GM19239 (cell line): ENCODE measurements at places on chromosomes 16 and 17.

DNA sequence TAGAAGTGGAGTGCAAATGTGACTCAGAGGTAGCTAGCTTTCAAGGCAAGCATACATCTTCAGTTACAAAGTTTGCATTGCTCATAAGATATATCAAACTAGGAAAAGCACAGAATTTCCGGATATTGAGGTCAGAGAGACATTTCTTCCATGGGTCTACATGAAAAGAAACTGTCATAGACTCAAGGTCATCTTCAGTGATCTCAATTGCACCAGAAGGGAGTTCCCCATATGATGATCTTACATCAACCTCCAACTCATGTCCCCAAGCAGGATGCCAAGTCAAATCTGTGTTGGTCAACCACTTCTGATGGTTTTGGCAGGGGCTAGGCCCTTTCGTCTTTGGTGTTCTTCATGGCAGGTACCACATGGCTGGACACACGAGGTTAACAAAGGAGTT, 459.9 kb upstream of the MAF start:
- no peak for DNase-seq

GRCh38 chr16:53297477-53297876, 136.8 kb upstream of the RBL2 start:
- no peak for DNase-seq

- DNase-seq: no peak
These were observed 29.7 kb downstream of the ARL4D start for GRCh38 chr17:43428524-43428923.

DNA sequence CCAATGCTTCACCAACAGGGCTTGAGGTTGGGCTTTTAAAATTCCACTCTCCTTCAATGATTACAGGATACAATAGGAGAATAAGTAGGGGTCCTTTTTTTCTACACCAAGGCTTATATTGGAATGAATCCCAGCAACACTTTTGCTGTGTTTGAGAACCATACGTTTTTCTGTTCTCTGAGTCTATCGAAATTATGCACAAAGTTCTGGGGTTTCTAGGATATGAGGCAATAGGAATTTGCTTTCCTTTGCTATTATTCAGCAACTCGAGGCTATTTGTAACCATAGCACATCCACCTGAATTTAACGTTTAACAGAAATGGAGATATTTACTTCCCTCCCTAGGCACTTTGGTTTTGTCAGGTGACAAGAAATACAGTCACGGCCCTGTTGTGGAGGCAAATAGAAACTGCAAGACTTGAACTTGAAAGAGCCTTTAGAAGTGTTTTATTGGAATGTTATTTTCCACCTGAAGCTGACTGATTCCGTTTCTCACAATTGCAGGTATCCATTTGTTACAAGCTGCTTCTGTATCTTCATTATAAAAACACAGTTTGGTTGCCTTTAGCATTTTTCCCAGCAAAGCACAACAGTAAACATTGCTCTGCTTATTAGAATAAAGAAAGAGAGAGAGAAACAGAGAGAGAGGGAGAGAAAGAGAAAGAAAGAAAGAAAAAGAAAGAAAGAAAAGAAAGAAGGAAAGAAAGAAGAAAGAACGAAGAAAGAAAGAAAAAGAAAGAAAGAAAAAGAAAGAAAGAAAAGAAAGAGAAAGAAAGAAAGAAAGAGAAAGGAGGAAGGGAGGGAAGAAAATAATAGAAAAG, 109.6 kb downstream of the HS3ST3A1 start:
- DNase-seq: no peak

- no peak for DNase-seq
These were observed 45.0 kb upstream of the SMURF2 start for GRCh38 chr17:64707050-64707591.

GRCh38 chr17:28940142-28940541, 11.2 kb downstream of the PHF12 start:
- DNase-seq: no peak

DNA sequence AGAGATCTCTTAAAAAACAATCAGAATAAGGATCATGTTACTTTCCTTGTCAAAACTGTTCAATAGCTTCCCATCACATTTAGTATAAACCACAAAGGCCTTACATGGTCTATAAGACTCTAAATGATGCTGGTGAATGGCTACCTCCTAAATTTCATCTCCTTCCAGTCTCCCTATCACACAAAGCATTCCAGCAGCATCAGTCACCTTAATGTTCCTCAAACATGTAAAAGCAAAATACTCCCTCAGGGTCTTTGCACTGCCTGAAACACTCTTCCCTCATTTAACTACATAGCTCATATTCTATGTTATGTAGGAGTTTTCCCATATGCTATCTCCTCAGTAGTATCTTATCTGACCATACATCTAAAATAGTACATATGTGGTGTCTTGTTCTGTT, 53.5 kb upstream of the INTS2 start:
- no peak for DNase-seq

DNA sequence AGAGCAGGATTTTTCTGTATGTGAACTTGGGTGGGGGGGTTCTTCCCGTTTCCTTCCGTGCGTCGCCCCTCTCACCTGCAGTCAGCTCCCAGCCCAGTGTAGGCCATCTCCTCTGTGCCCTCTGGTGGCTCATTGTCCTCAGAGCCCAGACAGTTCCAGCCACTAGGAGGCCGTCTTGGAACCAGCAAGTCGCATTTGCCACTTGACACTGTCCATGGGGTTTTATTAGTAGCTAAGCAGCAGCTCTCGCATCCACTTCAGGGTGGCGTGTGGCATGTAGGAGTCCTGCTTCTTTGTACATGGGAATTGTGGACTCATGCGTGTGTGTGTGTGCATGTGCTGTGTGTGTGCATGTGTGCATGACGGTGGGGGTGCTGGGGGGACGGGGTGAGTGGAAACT, 74.0 kb downstream of the SEC14L1 start:
- no peak for DNase-seq

DNA sequence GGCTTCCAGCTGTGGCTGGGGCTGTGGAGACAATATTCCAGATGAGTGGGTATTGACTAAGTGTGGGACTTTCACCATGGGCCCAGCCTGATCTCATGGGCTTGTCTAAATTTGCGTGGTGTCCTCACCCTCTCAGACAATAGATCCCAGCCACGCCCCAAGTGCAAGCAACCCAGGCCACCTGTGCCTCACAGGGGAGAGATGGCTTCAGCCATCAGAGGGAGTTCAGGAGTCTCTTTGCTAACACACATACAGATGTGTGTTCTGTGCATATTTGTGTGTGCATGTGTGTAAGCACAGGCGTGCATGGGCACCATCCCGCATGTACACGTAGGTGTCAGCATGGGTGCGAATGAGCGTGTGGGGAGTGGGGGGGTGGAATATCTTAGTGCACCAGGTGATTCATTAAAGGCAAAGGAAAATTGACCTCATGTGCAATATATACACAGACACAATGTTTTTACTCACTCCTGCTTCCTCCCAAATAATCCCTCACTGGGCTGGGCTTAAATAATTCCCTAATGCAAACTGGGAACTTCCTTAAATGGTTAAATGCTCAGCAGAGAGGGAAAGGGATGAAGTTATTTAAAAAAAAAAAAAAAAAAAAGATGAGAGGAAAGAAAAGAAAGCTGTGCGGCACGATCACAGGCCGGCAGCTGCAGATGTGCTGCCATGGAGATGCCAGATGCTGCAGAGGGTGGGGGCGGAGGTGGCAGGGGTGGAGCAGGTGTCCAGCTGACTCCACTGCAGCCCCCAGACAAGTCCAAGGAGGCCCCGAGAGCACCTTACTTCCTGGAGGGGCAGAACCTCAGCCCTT, 24.0 kb upstream of the CDC42EP4 start:
- no peak for DNase-seq

DNA sequence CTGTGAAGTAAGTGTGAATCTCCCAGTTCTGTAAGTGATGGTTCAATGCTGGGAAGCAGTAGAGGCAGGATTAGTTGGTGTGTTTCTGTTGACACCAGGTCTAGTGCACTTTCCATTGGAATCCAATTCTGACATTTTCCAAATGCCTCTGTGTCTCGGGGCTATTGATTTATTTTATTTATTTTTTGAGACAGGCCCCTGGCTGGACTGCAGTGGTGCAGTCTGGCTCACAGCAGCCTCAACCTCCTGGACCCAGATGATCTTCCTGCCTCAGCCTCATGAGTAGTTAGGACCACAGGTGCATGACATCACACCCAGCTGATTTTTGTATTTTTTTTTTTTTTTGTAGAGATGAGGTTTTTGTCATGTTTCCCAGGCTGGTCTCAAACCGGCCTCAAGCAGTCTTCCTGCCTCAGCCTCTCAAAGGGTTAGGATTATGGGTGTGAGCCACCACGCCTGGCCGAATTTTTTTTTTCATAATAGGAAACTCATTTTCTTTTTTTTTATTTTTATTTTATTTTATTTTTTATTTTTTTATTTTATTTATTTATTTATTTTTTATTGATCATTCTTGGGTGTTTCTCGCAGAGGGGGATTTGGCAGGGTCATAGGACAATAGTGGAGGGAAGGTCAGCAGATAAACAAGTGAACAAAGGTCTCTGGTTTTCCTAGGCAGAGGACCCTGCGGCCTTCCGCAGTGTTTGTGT, 61.7 kb downstream of the YPEL2 start:
- DNase-seq: no peak

- DNase-seq: no peak
These were observed 129.5 kb downstream of the UTP18 start for GRCh38 chr17:51389875-51390274.

DNA sequence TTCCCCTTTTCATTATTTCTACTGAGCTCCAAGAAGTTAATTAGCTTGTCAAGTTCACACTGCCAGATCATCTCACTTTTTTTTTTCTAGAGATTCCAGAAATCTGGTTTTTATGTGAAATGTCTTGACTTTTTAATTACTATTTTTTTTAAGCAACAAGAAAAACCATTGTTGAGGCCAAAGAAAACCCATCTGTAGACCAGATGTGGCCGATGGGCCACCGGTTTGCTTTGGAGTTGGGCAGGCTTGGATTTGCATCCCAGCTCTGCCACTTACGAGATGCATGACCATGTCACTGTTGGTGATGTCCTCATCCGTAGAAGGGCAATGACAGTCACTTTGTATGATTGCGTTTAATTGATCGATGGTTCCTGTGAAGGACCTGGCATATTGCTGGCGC, 34.2 kb upstream of the MRTFB start:
- DNase-seq: no peak

DNA sequence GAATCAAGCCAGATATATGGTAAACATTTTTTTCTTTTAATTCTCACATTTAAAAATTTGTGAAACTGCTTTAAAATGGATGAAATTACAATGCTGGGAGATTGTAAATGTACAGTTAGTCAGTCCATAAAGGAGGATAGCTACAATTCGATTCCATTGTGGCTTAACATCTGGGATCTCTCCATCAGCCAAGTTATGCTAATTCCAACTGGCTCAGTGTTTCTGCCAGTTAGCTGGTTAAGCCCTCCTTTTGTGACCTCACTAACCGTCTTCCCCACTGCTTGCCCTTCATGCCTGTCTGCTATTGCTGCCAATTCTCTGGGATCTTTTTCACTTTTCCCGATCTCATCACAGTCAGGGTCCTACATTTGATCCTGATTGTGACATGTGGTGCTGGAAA, 1347.6 kb downstream of the CDH11 start:
- DNase-seq: no peak

DNA sequence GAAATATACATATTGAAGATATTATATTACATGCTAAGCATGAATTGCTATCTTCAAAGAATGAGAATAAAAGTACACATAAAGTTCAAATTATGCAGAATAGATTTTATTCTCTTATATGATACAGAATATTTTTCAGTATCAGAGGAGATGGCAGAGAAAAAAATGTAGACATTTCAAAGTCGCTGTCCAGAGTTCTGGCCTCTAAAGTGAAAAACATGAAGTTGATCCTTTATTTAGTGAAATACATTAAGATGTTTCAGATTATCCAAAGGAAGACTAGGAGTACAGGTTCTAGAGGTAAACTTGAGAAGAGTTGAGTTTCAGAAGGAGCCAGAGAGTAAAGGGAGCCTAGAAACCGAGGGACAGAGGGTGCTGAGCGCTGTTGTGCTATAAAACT, 303.6 kb downstream of the UTP18 start:
- no peak for DNase-seq

DNA sequence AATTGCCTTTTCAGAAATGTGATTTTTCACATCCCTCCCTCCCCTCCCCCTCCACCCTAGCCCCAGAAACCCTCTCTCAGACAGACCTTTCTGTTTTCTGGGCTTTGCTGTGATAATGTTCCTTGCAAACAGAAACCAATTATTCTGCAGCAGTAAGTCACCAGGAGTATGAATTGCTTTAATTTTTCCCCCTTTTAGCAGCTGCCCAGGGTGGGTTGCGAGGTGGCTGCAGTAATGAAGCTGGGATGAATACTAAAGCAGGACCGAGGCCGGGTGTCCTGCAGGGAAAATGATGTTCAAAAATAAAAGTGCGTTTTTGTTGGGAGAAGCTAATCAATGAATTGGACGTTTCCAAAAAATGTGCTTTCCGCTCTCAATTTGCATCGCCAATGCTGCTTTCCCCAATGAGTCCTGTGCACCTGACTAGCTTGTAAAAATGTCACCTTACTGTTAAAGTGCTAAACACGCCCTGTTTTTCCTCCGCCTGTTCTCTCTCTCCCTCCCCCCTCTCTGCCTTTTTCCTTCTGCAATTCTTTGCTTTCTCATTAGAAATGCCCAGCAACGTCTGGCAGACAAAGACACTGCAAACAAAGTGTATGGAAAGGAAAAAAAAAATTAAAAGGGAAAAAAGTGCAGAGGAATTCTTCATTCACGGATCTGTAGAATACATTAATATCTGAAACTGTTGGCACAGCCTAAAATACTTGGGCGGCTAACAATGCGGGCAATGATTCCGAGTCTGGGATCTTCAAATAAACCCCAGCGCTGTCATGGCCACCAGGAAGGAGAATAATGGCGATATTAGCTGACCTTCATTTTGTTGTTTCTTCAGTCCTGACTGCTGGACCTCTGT, 244.1 kb downstream of the STX8 start:
- DNase-seq: no peak

- DNase-seq: no peak
These were observed 77.0 kb upstream of the AXIN2 start for GRCh38 chr17:65638221-65638975.

GRCh38 chr16:27108051-27108770, 41.5 kb downstream of the C16orf82 start:
- DNase-seq: no peak

DNA sequence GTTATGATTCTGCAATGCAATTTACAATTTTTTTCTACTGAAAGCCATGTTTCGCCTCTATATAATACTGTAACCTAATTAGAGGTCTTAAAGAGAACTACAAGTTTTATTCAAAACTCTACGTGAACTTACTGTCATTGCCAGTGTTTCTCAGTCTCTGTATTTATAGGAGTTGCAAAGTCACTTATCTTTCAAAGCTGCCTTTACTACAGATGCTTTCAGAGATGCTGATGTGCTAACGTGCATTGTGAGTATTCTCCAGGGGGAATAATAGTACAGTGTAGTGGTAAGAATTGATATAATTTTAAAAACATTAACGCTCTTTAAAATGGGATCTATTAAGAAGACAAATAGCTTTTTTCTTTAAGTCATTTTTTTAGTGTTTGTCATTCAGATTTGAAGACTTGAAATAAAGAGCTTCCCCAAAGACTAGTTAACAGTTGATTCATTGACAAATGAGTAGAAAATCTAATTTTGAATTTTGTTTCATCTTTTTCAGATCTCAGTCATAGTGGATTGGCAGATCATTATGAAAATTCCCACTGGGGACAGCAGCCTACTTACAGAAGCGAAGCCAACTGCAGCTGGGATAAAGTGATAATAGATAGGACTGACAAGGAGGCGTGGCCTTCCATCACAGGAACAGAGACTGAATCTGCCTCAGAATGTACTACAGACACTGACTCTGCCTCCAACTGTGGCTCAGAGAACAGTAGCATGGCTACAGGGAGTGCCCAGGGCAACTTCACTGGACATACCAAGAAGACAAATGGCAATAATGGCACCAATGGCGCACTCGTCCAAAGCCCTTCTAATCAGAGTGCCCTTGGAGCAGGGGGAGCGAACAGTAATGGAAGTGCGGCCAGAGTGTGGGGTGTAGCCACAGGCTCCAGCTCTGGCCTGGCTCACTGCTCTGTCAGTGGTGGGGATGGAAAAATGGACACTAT, 79.9 kb downstream of the TMC6 start:
- DNase-seq: no peak
